ENCODE measurements at places on chromosomes 2 and 18. TPM values are rescaled to one million over a fixed set of nuclear protein-coding genes. Genes with fewer than 3 reads are reported as not detected.

DNA sequence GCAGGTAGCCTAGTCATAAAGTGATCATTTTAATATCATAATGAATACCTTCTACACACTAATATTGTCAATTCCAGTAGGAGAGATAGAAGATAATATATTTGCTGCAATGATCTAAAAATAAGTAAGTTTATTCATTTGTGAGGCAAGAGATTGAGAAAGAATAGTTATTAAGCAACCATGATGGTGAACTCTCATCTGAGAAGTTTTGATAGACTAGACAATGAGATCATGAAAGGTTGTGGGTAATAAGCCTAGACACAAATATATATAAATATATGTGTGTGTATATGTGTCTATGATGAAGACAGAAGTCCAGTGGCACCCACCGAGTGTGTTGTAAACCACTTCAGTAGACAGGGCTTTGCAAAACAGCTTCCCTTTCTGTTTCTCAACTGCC is 181.0 kb upstream of the CHST9 start:
- no peak for DNase-seq

- no peak for DNase-seq
These were observed 254.3 kb downstream of the CAMKMT start for GRCh38 chr2:44615950-44616518.

DNA sequence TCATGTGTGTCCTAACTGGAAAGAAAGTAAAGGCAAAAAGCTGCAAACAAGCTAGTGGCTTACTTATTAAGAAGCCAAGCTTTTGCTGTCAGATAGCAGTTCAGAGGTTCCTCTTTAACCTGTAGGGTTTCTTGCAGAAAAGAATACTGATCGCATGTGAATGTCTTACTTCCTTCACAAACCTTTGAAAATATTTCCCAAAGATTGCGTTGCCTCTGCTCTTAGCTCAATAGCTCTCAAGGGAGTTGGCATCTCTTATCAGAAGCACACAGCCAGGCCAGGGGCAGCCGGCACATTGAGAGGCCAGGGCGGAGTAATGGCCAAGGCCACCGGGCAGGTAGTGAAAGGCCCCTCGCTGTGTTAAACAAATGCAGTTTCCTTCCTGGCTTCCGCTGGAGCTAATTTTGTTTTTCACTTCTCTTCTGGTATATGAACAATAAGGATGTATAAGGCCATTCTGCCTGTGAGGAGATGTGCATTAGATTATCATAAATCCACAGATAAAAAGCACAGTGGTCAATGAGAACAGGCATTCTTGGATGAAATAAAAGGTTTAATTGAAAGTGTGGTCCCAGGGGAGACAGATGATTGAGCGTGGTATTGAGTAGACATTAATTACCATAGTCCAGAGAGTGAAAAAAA is 542.4 kb upstream of the NRP2 start:
- DNase-seq = no peak

DNA sequence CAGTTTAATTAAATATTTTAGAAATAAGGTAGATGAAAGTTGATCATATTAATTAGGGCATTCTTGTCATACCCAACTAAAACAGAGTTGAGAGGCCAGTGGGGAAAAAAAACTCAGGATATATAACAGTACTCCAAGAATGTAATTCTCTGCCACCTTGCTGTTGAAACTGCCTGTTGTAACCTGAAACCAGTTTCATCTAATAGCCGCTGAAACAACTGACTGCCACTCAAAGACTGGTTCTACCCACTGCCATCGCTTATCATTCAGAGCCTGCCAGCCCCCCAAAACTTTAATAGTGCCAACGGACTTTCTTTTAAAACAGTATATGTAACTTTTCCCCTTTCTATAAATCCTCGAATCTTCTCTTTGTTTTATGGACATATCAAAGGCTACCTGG is 37.7 kb upstream of the FSIP2 start:
- no peak for DNase-seq

DNA sequence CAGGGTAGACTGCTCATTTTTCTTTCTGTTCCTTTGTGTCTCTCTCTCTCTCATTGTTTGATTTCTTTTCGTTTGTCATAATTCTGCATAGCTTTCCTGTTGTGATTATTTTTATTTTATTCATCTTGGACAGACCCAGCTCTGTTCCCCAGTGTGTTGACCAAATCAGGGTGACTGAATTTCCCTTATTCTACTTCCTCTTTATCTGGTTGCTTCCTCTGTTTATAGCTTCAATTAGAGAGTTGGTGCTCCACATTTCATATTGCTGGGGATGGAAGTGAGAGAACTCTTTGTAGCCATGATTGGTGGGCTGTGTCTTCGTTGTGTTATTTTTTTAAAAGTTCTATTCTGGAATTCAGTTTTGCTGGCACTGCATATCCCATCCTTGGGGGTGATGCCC is 19.1 kb downstream of the PROKR1 start:
- DNase-seq = no peak

- no peak for DNase-seq
These were observed 6.6 kb upstream of the PROM2 start for GRCh38 chr2:95267458-95268210.

GRCh38 chr2:166090908-166091307 is 36.9 kb downstream of the SCN1A start:
- no peak for DNase-seq

- DNase-seq = no peak
These were observed 108.2 kb upstream of the CAPN13 start for GRCh38 chr2:30915486-30915885.

GRCh38 chr18:21439431-21439846 is 161.1 kb downstream of the ESCO1 start:
- DNase-seq = no peak

DNA sequence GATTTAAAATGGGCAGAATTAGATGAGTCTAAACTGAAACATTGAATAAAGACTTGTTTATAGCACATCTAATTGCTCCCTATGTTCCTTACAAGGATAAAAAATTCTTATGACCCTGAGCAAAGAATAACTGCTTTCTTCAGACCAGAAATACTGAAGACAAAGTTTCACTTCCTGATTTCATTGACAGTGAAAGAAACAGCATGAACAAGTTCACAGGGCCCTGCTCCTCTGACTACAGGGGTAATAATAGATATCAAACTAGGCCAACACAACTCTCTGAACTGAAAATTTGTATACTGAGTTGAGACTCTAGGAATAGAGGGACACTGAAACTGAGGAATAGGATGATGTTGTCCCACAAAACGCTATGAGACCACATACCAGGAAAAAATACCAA is 1383.3 kb upstream of the CDH2 start:
- no peak for DNase-seq

DNA sequence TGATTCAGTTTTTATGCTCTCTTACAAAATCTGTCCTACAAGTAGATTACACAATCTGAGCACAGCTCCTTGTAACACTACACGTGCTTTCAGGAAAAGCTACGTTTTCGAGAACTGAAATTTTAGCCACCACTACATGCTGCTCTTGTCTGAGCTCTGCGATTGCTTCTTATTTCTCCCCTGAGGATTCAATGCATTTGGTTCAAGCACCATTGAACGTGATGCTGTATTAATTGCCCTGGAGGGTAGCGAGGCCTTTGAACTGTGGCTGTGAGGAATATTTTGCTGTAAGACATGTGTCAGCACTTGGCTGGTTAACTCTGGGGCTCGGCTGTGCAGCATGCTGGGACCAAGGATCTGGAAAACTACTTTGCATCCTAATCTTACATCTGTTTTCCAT is 405.8 kb downstream of the EPHA4 start:
- no peak for DNase-seq

DNA sequence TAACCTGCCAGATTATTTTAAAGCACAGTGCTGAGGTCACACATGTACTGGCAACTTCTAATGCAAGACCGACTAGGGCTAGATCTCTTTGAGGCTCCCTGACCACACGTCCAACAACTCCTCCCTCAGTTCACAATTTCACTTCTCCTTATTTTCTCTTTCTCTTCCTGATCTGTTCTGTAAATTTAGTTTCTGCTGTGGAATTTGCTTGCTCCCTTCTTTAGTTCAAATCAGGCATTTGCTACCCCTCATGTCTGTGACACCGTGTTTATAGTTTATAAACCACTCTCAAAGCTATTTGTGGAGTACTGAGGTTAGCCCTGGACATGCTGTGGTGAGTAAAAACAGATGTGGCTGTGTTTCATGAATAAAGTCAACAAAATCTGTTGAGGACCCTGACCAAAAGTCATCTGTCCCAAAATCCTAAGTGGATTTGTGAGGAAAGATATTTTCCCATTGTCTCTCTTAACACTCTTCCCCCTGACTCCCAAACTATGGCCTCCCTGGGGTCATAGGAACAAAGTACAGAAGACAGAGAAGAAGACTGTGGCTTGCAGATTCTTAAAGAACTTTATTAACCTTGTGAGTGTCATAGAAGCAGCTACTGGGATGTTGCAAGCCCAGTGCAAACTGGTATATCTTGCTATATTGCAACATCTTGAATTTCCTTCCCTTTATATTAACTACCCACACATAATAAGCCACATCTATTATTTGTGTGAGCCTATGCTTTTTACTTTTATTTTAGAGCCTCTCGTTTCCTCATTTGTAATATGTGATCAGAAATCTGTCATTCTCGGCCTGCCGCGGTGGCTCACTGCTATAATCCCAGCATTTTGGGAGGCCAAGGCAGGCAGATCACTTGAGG is 3.5 kb upstream of the NAGK start:
- DNase-seq = no peak

DNA sequence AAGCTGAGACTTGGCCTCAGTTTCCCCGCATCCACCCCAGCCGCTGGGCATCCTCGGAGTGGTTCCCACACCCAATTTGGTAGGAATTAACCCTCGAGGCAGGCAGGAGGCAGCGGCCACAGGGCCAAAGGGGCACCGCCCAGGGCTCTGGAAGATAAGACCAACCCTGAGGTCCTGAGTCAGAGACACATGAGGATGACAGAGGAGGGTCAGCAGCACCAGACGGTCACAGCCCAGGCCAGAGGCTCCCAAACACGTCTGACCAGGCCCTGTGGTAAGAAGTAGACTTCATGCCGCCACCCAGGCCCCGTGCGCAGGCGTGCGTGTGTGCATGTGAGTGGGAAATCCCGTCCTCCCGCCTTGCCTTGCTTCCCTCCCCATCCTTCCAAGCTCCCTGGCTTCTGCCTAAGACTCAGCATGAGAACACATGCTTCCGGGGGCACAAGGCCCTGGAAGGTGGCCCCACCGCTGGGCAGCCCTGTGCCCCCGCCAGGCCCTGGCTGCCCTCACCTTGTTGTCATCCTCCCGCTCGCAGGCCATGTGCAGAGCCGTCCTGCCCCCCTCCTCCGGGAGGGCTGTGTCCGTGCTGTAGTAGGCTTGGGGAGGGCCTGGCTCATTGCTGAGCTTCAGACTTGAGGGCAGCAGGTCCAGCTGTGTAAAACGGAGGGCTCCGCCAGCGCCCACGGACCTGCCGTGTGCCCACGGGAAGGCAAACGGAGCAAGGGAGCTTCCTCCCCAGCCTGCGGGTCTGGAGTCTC is 46.3 kb downstream of the ANKMY1 start:
- no peak for DNase-seq

DNA sequence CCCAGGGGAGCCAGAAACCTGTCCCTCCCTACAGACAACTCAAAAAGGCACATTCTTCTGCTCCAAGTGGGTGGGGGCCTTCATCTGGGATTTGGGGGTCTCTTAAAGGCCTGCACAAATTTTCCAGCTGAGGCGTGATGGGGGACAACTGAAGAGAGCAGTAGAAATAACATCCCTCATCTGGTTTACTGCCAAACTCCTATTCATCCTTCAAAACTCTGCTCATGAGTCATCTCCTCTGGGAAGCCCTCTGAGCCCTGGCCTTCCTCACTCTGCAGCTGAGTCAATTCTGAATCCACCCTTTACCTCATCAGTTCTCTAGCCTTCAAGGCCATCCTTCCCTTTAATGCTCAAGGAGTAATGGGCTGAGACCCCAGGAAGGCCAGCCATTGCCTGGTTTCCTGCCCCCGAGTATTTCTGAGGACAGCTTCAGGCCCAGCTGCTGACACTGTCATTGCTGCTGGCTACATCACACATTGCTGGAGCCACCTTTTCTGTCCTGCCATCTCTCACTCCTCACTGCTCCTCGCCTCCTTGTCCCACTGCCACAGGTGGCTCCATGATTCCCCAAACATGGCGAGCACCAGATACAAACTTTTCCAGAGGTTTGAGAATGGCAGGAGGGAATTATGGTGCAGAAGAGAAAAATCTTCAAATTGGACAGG is 32.2 kb upstream of the GLI2 start:
- DNase-seq = no peak

- no peak for DNase-seq
These were observed 4.8 kb upstream of the POU3F3 start for GRCh38 chr2:104849101-104849500.

DNA sequence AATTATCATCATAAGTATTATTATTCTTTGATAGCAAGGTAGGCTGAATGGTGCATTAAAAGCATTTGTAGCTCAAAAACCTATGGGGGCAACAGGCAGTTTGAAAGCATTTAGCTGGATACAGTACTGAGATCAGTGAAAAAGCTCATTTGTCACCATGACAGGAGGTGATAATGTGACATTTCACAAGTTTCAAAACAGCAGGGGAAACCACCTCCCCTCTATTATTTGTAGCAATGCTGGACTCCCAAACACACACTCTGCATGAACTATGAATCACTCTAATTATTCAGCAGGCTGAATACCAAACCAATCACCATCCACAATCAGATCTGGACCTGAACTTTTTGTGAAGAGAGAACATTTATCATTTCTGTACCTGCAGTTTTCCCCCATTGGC is 63.4 kb downstream of the MYO5B start:
- no peak for DNase-seq

- DNase-seq = no peak
These were observed 61.6 kb upstream of the KLHL29 start for GRCh38 chr2:23323198-23323916.

- DNase-seq = no peak
These were observed 262.6 kb downstream of the TNS1 start for GRCh38 chr2:217740178-217740577.

DNA sequence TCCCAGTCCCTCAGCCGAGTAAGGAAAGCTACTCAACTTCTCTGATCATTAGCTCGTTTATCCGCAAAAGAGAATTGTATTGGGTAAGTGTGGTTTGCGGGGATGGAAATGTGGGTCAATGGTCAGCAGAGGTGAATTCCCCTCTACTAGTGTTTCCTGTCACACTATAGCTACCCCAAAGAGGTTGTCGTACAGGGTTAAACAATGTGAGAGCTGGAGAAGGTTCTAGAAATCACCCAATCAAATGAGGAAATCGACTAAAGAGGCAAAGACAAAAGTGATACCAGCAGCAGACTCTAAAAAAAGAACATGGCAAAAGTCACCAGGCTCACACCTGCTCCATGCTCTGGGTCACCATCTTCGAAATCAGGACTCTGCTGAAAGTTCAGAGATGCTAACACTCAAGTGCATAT is 144.7 kb upstream of the ITGA4 start:
- DNase-seq = peak; percentile 54

DNA sequence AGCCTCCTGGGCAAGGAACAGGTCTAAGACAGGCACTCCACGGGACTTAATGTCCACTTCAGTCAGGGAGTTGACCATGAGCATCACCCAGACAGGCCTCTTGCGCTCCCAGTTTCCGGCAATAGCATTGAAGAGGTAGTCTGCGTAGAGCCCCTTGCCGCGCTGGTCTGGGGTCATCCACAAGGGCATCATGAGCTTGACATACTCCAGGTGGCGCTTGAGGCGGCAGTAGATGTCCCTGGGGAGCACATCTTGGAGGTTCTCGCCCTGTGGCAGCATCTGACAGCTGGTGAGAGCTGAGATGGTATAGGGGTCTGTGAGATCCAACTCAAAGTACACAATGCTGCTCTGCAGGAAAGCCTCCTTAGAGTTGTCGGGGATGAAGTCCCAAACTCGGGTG is 10.6 kb downstream of the TRABD2A start:
- no peak for DNase-seq

The TCF4 gene
- total RNA-seq = 1.4 TPM

The OLA1 gene
- 166 TPM for total RNA-seq

The CNTNAP5 gene
- total RNA-seq = not detected

The MERTK gene
- total RNA-seq = 0.44 TPM

The SLC19A3 gene
- not detected for total RNA-seq

The G6PC2 gene
- not detected for total RNA-seq

The ASTL gene
- total RNA-seq = 22.1 TPM
